IMR-90 (cell line): ENCODE measurements at places on chromosomes 5 and 9. TPM values are rescaled to one million over a fixed set of nuclear protein-coding genes. Genes with fewer than 3 reads are reported as not detected.

The SLC36A2 gene
- not detected in 2 replicates for total RNA-seq

DNA sequence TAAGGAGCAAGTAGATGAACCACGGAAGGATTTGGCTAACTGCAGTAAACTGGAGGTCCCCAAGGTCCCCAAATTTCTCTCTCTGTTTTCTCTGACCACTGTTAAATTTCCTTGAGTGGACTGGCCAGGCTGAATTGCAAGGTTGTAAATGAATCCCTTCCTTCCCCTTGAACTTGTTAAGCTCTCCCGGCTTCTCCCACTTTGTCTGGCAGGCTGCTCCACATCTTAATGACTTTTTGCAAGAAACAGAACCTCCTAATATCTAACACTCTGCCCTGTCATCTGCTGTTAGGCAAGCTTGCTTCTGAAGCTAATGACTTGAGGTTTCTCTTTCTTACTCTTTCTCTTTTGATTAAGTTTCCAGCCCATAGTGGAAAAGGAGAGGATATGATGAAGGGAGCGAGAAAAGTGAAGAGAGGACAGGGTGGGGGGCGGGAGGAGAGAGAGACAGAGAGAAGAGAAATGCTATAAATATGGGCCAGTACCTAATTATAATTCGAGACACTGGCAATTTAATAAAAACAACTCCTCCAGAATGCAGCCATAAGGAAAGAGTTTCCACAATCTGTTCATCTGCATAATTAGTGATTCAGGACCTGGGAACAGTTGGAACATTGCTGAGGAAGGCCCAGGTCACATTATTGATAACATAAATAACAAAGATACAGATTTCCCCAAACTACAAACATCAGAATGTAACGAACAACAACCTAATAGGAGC is 437.3 kb upstream of the MPDZ start:
- no peak for DNase-seq

The PCDHA9 gene
- under 0.01 TPM in 2 replicates for total RNA-seq

- DNase-seq = peak; percentile 68
These were observed 20.6 kb downstream of the TPPP start for GRCh38 chr5:672329-673160.

DNA sequence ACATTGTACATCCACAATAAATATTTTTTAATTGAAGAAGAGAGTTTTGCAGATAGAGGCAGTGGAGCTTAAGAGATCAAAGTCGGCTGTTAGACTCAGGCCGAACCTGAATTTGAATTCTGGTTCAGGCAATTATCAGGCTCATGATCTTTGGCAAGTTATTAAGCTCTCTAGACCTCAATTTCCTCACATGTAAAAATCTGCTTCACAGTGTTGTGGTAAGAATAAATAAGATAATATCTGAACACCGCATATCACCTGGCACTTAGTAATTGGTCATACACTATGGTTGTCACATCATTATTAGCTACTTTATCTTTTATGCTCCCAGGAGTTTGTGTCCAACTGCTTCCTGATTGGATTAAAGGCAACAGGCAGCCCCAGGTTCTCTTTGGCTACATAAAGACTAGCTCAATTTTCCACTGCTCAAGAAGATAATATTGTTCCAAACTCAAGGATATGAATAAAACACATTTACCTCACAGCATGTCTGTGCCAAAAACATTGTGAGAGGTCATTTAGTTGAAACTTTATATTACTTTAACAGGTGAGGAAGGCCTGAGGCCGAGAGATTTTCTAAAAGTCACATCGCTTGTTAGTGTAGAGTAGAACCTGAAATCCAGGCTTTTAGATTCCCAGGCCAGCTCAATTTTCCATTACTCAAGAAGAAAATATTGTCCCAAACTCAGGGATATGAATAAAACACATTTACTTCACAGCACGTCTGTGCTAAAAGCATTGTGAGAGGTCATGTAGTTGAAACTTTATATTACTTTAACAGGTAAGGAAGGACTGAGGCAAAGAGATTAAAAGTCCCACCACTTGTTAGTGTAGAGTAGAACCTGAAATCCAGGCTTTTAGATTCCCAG is 289.2 kb upstream of the PTGER4 start:
- no peak for DNase-seq

DNA sequence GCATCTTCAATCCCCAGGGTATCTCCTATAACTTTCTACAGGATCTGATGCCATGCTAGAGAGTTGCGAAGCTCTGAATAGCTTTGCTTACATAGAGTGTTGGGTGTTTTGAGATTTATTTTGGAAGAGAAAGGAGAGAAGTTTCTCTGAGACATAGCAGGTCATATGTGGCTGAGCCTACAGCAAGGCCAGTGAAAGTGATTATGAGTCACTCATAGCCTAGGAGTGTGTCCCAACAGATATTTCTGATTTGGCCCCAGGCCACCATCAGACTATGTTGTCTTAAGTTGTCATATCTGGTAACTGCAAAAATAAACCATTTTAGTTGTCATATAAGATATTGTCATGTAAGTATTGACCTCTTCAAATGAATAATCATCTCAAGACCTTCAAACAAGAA is 132.0 kb upstream of the RAI14 start:
- peak; percentile 83 for DNase-seq

GRCh38 chr9:123660691-123661466 is 269.0 kb downstream of the DENND1A start:
- no peak for DNase-seq

The HTR1A gene
- not detected in 2 replicates for total RNA-seq

GRCh38 chr9:80359941-80360881 is 788.4 kb downstream of the TLE4 start:
- no peak for DNase-seq
